CD4-positive, alpha-beta T cell treated with Interleukin-21 for 1 hour (primary cell): ENCODE measurements at places on chromosomes 7 and 10.

DNA sequence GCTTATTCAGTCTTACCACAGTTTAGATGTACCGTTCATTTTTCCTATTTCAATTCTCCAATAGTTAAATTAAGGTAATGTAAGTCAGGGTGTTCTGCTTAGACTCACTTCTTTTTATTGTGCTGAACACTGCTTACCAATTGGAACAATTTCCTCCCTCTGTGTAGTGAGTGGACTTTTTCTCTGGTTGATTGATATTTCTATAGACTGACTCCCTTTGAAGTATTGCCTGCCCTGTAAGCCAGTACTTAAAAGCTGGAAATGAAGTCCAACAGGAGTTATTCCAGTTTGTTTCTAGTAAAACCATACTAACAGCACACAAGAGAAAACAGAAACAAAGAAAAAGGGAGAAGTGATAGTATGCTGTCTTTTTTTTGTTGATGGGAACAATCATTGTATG lies 1674.9 kb downstream of the REEP3 start:
- no peak for DNase-seq

DNA sequence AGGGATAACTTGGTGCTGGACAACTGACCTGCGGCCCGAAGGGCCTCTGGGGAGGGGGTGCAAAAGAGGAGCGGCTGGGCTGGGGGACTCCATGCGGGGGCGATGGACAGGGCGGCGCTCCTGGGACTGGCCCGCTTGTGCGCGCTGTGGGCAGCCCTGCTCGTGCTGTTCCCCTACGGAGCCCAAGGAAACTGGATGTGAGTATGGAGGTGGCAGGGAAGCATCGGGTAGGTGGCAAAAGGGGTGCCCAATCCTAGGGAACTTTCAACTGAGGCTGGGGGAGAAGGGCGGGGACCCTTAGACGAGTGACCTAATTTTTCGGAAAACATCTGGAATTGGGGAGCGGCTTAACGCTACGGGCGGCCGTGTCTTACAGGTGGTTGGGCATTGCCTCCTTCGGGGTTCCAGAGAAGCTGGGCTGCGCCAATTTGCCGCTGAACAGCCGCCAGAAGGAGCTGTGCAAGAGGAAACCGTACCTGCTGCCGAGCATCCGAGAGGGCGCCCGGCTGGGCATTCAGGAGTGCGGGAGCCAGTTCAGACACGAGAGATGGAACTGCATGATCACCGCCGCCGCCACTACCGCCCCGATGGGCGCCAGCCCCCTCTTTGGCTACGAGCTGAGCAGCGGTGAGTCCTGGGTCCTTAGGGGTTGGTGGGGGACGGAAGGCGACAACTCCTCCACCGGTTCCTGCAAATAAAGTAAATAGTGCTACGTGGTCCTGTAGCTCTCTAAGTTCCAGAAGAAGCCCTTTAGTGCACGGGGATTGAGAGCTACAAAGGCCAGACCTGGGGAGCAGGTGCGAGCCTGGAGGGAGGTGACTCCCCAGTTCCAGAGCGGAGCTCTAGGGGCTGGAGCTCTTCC lies 622 bp downstream of the WNT16 start:
- no peak for DNase-seq

DNA sequence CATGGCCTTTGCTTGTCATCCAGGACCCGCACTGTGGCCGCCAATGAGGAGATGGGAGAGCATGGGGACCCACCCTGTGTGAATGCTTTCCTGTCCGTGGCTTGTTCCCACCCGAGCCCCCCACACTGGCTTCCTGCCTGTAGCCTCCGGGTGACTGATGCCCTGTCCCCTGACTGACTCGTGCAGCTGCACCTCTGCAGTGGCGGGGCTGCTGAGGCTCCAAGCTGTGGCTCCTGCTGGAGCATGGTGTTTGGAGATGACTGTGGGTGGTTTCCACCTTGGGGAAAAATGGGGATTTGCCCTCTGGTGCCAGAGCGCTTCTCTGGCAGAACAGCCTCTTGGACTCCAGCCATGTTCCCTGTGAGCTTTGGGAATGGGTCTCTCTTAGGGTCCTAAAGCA lies 2.1 kb downstream of the CAMK1D start:
- no peak for DNase-seq

GRCh38 chr7:44852590-44852989 lies 4.7 kb upstream of the H2AZ2 start:
- no peak for DNase-seq

- no peak for DNase-seq
Measured at GRCh38 chr7:4629287-4629895, 52.7 kb upstream of the FOXK1 start.

GRCh38 chr10:57142925-57143576 lies 782.0 kb upstream of the ZWINT start:
- no peak for DNase-seq

DNA sequence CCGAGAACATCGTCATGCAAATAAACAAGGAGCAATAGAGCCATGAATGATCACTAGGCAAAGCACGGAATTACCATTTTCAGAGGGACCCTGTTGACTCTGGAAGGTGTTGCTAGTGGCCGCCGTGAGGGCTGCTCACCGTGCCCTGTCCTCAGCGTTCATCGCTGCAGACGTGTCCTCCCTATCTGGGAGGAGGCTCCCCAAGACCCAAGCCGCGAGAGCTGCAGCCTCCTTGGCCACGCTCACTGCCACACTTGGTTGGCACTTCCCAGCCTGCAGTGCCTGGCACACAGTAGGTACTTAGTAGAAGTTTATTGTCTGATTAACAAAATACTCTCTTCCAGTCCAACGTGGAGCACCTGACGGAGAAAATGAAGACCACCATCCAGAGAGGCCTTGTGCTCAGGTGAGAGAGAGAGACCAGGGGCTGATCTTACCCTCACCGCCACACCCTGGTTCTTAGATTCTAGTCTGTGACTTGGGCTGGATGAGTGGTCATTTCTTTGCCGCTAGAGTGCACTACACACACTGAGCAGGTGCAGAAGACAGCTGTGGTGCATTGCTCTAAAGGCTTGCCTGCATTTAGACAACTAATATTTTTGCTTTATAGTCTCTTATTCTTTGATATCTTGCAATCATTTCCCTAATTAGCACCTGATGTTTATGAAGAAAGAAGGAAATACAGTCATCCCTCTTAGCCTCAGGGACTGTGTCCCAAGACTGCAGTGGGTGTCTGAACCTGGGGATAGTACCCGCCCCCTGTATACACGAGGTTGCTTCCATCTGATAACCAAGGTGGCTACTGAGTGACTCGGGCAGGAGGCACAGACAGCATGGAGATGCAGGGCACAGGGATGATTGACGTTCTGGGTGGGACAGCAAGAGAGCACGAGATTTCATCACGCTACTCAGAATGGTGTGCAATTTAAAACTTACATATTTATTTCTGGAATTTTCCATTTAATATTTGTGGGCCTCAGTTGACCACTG lies 40.3 kb downstream of the PITRM1 start:
- no peak for DNase-seq

DNA sequence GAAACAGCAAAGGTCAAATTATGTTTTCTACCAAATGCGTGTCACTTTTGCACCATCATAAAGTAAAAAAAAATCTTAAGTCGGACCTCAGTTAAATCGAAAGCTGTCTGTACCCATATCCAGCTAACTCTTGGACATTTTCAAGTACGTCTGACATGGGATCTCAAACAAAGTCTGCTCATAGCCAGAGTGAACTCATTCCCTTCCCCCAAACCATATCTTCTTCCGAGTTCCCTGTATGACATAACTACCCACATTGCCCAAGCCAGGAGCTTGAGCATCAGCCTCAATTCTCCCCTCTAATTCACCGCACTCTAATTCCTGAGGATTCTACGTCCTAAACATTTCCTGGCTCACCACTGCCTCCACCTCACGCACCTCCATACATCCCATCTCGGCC lies 44.8 kb upstream of the TARP start:
- no peak for DNase-seq
